Activated T-helper 1 cell treated with anti-CD3 and anti-CD28 coated beads, Interleukin-12 subunit alpha, Interleukin-12 subunit beta, Interleukin-2, Interleukin-4 antibody, amounts not matched to agents 30 ng/mL and 10 ng/mL and 1 ng/mL, durations not matched to agents 14 hours and 24 hours and 36 hours (primary cell): ENCODE measurements at places on chromosomes 6 and 20. TPM values are rescaled to one million over a fixed set of nuclear protein-coding genes. Genes with fewer than 3 reads are reported as not detected.

GRCh38 chr6:4941782-4942672 lies 61.8 kb downstream of the RPP40 start:
- H3K36me3 ChIP-seq, result peaks cover 9% of the 10 kb centered on the region
- peak overlapping the region; percentile 4 for H3K4me3 ChIP-seq
- H3K27ac ChIP-seq, result peak overlapping the region; percentile 20
- DNase-seq, result peak; percentile 26

DNA sequence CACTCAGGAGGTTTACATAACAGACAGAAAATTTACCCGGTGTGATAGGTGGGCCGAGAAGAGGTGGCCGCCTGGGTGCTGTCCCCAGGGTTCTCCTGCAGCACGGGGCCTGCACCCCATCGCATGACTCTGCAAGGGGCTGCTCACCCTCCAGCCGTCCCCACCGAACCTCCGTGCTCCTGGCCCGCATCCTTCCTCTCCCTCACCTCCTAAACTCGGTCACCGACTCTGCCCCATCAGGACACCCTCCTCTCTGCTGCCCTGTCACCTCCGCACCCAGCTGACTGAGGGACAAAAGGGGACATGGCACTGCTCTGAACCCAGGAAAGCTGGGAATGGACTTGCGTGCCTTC lies 147.6 kb downstream of the SYNDIG1 start:
- no peaks in the 10 kb centered on the region for H3K4me1 ChIP-seq
- DNase-seq, result no peak
- no peak overlapping the region for H3K4me3 ChIP-seq
- no peaks in the 10 kb centered on the region for H3K27me3 ChIP-seq
- no peaks in the 10 kb centered on the region for H3K36me3 ChIP-seq

- H3K27ac ChIP-seq, result no peak overlapping the region
- no peak for DNase-seq
- H3K4me1 ChIP-seq, result no peaks in the 10 kb centered on the region
- no peaks in the 10 kb centered on the region for H3K36me3 ChIP-seq
- no peaks in the 10 kb centered on the region for H3K27me3 ChIP-seq
Observed at GRCh38 chr20:7214081-7214740, 446.7 kb downstream of the BMP2 start.

GRCh38 chr6:154648188-154648887 lies 84.9 kb upstream of the SCAF8 start:
- H3K4me1 ChIP-seq, result no peaks in the 10 kb centered on the region
- no peak overlapping the region for H3K4me3 ChIP-seq
- H3K27me3 ChIP-seq, result peaks cover 8% of the 10 kb centered on the region
- no peak for DNase-seq
- H3K36me3 ChIP-seq, result no peaks in the 10 kb centered on the region
- H3K27ac ChIP-seq, result no peak overlapping the region

The HMGN4 gene
- 77.6 and 86.8 TPM in 2 replicates for total RNA-seq

GRCh38 chr6:81228912-81229555 lies 523.4 kb downstream of the TENT5A start:
- no peaks in the 10 kb centered on the region for H3K27me3 ChIP-seq
- no peaks in the 10 kb centered on the region for H3K4me1 ChIP-seq
- H3K4me3 ChIP-seq, result no peak overlapping the region
- no peaks in the 10 kb centered on the region for H3K36me3 ChIP-seq
- no peak overlapping the region for H3K27ac ChIP-seq

GRCh38 chr6:133259561-133259960 lies 18.4 kb downstream of the EYA4 start:
- no peaks in the 10 kb centered on the region for H3K27me3 ChIP-seq
- H3K27ac ChIP-seq, result no peak overlapping the region
- no peak overlapping the region for H3K4me3 ChIP-seq
- no peak for DNase-seq

DNA sequence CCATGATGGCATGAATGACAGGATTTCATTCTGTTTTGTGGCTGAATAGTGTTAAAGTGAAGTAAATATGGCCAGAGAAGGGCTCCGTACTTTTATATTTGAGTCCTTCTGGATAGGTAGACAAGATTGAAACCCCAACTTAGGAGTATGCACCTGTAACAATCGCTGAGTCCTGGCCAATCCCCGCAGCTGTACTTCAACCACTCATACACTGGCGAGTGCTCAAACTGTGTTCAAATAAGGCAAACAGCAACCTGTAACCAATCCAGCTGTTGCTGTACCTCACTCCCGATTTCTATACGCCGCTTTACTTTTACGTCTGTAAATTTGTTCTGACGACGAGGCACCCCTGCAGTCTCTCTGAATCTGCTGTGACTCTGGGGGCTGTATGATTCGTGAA lies 6.7 kb downstream of the TTLL2 start:
- H3K27ac ChIP-seq, result no peak overlapping the region
- DNase-seq, result no peak
- H3K27me3 ChIP-seq, result peaks cover 4% of the 10 kb centered on the region
- no peaks in the 10 kb centered on the region for H3K4me1 ChIP-seq

The FAM83B gene
- not detected in 2 replicates for total RNA-seq

GRCh38 chr6:90537027-90537426 lies 49.8 kb downstream of the MAP3K7 start:
- H3K36me3 ChIP-seq, result peaks cover 25% of the 10 kb centered on the region
- H3K27me3 ChIP-seq, result no peaks in the 10 kb centered on the region
- H3K27ac ChIP-seq, result no peak overlapping the region
- H3K4me3 ChIP-seq, result no peak overlapping the region
- no peak for DNase-seq

- H3K36me3 ChIP-seq, result peaks cover 23% of the 10 kb centered on the region
- no peaks in the 10 kb centered on the region for H3K27me3 ChIP-seq
- peak overlapping the region; percentile 5 for H3K4me3 ChIP-seq
- no peak for DNase-seq
- peaks cover 6% of the 10 kb centered on the region for H3K4me1 ChIP-seq
- peak overlapping the region; percentile 9 for H3K27ac ChIP-seq
Observed at GRCh38 chr6:149628875-149629510, 19.5 kb downstream of the KATNA1 start.

GRCh38 chr6:79261666-79262065 lies 27.2 kb upstream of the HMGN3 start:
- H3K4me3 ChIP-seq, result no peak overlapping the region
- H3K27ac ChIP-seq, result no peak overlapping the region
- H3K4me1 ChIP-seq, result no peaks in the 10 kb centered on the region
- no peaks in the 10 kb centered on the region for H3K36me3 ChIP-seq

The PRKN gene
- not detected in 2 replicates for total RNA-seq

- no peak for DNase-seq
- H3K4me1 ChIP-seq, result no peaks in the 10 kb centered on the region
- no peak overlapping the region for H3K4me3 ChIP-seq
- no peak overlapping the region for H3K27ac ChIP-seq
- H3K27me3 ChIP-seq, result peaks cover 5% of the 10 kb centered on the region
Observed at GRCh38 chr20:50625986-50626677, 65.2 kb downstream of the RIPOR3 start.

GRCh38 chr6:47303861-47304260 lies 5.8 kb downstream of the TNFRSF21 start:
- no peak overlapping the region for H3K27ac ChIP-seq
- H3K4me1 ChIP-seq, result peaks cover 16% of the 10 kb centered on the region
- H3K4me3 ChIP-seq, result no peak overlapping the region
- peaks cover 2% of the 10 kb centered on the region for H3K36me3 ChIP-seq
- DNase-seq, result no peak
- peaks cover 40% of the 10 kb centered on the region for H3K27me3 ChIP-seq

The TSPO2 gene
- total RNA-seq, result not detected in 2 replicates

The C6orf58 gene
- 0.16 TPM in 1 of 2 replicates, not detected in the other for total RNA-seq

The ABHD16B gene
- not detected in 2 replicates for total RNA-seq

DNA sequence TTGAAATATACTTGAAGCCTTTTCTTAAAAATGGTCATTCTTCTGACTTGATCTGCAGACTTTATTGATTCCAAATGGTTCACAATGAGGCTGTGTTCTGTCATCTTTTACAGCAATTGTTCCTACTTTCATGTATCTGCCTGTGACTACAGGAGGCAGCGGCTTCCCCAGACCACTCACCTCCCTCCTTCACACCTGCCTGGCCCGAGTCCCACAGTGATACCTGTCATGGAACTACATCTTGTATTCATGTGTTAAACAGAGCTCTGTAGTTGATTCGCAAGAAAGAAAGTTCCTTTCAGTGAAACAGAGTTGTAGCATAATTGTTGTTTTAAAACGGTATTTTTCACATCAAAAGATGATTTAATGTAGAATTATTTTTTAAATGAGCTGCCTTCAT lies 673.5 kb upstream of the AGPAT4 start:
- H3K4me1 ChIP-seq, result no peaks in the 10 kb centered on the region
- H3K27ac ChIP-seq, result no peak overlapping the region

DNA sequence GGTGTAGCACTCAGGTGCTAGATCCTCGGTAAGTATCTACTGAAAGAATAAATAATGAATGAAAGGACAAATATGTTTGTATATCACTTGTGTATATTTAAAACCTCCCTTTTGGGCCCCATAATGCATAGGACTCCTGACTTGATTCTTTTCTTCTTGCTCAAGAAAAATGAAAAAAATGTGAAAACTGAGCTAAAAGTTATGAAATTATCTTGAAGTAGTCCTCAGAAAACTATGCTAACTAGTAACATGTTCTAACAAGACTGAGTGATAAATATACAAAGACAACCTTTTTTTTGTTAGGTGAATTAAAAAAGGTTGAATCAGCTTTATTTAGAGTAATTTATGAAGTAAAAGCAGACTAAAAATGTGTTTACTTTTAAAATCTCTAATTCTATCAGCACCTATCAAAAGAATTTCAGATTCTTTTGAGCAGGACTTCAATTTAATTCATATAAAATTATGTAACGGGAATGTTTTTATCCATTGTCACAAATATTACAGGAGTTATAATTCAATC lies 247.8 kb upstream of the JAG1 start:
- no peak for DNase-seq
- no peak overlapping the region for H3K27ac ChIP-seq

- H3K4me3 ChIP-seq, result no peak overlapping the region
- H3K4me1 ChIP-seq, result no peaks in the 10 kb centered on the region
- H3K27ac ChIP-seq, result no peak overlapping the region
Observed at GRCh38 chr6:89494131-89494793, 61.3 kb downstream of the ANKRD6 start.

The SFTA2 gene
- total RNA-seq, result not detected in 2 replicates

DNA sequence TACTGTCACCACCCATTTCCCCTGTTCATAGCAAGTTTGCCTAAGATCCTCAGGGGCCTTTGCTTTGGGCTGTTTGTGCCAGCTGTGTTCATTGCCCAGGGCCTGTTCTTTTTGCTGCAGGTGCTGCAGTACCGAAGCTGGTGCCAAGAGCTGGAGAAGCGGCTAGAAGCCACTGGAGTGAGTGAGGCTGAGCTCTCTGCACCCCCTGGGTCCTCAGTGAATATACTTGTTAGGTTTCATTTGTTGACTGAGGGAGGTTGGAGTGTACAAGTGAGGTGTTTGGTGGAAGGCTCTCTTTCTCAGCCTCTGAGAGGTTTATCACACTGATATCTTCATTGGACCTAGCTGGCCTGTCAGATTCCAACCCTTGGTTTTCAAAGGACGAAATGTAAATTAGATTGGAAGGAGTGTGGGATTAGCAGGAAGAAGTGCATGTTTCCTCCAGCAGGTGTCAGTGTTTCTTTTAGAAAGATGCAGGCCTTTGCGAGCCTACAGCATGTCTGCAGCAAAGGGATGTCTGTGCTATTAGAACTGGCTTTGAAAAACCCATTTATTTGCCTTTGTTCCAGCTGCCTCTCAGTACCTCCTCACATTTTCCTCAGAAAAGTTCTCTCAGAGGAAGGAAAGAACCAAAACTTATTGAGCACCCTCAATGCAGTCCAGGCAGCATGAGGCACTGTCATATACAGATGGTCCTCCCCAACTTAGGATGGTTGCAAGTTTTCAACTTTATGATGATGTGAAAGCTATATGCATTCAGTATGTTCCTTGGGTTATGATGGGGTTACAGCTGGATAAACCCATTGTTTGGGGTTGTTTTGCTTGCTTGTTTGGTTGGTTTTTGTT lies 8.3 kb downstream of the CEP250 start:
- H3K4me3 ChIP-seq, result no peak overlapping the region
- no peaks in the 10 kb centered on the region for H3K4me1 ChIP-seq
- no peak overlapping the region for H3K27ac ChIP-seq
- no peaks in the 10 kb centered on the region for H3K27me3 ChIP-seq
- H3K36me3 ChIP-seq, result peaks cover 13% of the 10 kb centered on the region

The SNRPB2 gene
- total RNA-seq, result 130 and 131 TPM in 2 replicates

The COL10A1 gene
- total RNA-seq, result not detected in 2 replicates

- no peak for DNase-seq
- H3K4me1 ChIP-seq, result no peaks in the 10 kb centered on the region
- no peak overlapping the region for H3K4me3 ChIP-seq
- H3K27me3 ChIP-seq, result no peaks in the 10 kb centered on the region
Observed at GRCh38 chr20:16158976-16159286, 414.3 kb downstream of the KIF16B start.

GRCh38 chr6:18211338-18211737 lies 53.0 kb downstream of the DEK start:
- H3K27me3 ChIP-seq, result no peaks in the 10 kb centered on the region
- peaks cover 14% of the 10 kb centered on the region for H3K4me1 ChIP-seq
- no peak overlapping the region for H3K27ac ChIP-seq
- H3K4me3 ChIP-seq, result no peak overlapping the region

GRCh38 chr6:25007269-25007699 lies 71.5 kb upstream of the RIPOR2 start:
- peaks cover 89% of the 10 kb centered on the region for H3K4me1 ChIP-seq
- H3K27me3 ChIP-seq, result no peaks in the 10 kb centered on the region
- DNase-seq, result peak; percentile 17
- peak overlapping the region; percentile 54 for H3K4me3 ChIP-seq

GRCh38 chr6:161367472-161367871 lies 93.6 kb upstream of the AGPAT4 start:
- H3K27me3 ChIP-seq, result no peaks in the 10 kb centered on the region
- no peak overlapping the region for H3K27ac ChIP-seq
- H3K4me1 ChIP-seq, result no peaks in the 10 kb centered on the region

DNA sequence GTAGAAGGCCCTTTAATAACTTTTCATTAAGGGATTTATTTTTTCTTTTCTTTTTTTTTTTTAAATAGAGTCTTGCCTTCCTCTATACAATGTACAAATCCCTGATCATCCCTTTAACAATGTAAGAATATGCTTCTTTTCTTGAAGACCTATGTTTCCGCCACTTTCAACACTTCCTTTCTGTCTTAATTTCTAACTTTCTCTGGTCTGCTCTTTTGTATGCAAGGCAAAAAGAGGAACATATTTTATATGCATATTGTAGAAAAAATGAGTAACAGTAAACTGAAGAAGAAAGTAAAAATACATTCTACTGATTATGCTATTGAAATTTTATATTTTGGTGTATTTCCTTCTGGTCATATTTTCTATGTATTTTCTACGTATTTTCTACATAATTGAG lies 484.7 kb downstream of the TFAP2B start:
- DNase-seq, result no peak
- no peak overlapping the region for H3K27ac ChIP-seq
- no peaks in the 10 kb centered on the region for H3K4me1 ChIP-seq
